ENCODE measurements at places on chromosomes 3 and 15. TPM values are rescaled to one million over a fixed set of nuclear protein-coding genes. Genes with fewer than 3 reads are reported as not detected.

Gene PAK2
- total RNA-seq: 75.6 TPM

Gene DAZL
- not detected for total RNA-seq

Gene PIK3R4
- total RNA-seq: 51.0 TPM

Gene NECTIN3
- 36.7 TPM for total RNA-seq

Gene TRANK1
- 15.8 TPM for total RNA-seq

Measured in subcutaneous adipose tissue (tissue), 4 donors.